ENCODE measurements at places on chromosomes 1 and 21.
A peak's percentile ranks its signal among the peaks of the same experiment; 100 is the strongest.

- DNase-seq = no peak
Observed at GRCh38 chr1:75127916-75128717, 6.1 kb upstream of the LHX8 start.

DNA sequence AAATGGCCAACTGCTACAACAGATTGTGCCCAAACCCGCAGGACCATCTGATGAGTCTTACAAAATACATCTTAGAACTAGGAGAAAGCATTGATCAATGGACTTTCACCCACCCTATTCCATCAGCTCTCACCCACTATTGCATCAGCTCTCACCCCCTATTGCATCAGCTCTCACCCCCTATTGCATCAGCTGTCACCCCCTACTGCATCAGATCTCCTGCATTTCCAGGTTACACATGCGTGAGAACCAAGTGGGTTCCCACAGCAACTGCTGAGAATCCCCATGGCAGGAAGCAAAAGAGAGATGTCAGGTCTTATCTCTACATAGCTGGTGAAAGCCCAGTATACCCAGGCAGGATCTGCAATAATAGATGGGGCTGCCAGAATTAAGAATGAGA lies 533.5 kb downstream of the LTN1 start:
- no peak for DNase-seq

DNA sequence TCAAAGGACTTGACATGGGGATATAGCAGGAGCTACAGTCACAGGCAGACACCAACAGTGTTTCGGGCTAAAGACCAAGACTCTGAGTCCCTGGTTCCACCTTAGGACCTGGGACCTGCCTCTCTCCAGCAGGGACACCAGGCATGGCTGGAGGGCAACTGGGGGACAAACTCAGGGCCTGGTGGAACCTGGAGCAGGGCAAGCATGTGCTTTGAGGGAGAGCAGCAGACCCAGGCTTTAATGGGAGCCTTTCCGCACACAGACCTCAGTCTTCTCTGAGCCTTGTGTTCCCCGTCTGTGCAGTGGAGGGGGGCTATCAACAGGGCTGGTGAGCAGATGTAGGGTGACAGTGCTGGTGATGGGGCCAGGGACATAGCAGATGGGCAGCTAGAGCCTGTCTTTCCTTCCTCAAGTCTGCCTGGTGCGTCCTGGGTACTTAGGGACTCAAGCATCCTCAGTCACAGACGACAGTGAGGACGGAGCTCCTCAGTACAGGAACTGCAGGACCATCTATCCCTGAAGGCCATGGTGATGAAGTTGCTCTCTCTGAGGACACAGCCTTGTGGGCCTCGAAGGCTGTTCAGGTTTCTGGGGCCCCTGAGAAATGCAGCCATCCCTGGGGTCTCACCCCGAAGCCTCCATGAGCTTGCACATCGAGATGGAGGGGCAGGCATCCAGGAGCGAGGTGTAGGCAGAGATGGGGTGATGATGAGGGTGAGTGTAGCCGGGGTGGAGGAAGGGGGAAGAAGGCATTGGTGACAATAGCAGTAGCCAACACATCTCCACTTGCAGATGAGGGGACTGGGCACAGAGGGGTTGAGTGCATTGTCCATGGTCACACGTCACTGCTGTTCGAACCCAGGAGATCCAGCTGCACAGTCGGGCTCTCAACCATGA lies 593.4 kb downstream of the PTPRU start:
- DNase-seq = peak; percentile 28

- peak; percentile 47 for DNase-seq
Observed at GRCh38 chr1:233790662-233791371, 113.7 kb upstream of the SLC35F3 start.

GRCh38 chr1:117567976-117568375 lies 37.9 kb upstream of the TENT5C start:
- DNase-seq = no peak

DNA sequence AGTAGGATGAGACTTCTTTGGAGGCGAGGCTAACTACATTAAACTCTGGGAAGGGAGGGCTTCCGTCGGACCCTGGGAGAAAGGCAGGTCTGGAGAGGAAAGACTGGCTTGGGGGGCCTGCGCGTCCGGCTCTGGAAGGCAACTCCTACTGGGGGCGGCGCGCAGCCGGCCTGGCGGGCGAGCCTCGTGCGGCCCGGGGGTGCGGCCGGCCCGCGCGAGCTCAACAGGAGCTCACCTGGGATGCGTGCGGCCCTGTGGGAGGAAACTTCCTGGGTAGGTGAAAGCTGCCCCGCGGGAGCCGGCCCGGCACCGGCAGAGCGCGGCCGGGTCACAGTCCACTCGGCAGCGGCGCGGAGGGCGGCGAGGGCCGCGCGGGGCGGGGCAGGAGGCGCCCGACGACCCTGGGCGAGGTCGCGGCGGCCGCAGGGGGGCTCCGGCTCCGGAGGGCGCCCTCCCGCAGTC lies 449 bp downstream of the EPS15 start:
- DNase-seq = no peak

DNA sequence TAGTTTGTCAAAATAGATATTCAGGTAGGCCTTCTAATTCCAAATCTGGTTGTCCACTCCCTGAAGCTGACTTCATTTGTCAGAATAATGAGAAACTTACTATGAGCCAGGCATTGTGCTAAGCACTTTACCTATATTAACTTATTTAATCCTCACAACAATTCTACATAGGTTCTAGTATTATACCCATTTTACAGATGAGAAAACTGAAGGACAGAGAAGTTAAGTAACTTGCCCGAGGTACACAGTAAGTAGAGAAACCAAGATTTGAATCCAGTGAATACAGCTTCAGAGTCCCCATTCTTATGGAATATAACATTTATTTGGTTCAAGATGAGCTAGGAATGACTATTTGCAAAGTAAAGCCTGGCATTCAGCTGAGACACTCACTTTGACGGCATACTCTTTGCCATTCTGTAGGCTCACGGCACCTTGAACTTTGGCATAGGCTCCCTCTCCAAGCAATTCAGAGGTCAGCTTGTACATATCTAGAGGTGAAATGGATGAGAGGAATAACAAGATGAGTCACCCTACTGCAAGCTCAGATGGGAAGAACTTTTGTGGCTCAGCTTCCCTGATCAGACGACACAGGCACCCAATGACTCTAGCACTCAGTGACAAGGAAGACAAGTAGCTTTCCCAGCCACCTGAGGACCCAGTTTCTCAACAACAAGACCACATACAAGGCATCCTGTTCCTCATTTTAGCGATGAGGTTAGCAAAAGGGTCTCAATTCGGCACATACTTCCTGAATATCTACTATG lies 23.7 kb downstream of the MKNK1 start:
- DNase-seq = no peak

DNA sequence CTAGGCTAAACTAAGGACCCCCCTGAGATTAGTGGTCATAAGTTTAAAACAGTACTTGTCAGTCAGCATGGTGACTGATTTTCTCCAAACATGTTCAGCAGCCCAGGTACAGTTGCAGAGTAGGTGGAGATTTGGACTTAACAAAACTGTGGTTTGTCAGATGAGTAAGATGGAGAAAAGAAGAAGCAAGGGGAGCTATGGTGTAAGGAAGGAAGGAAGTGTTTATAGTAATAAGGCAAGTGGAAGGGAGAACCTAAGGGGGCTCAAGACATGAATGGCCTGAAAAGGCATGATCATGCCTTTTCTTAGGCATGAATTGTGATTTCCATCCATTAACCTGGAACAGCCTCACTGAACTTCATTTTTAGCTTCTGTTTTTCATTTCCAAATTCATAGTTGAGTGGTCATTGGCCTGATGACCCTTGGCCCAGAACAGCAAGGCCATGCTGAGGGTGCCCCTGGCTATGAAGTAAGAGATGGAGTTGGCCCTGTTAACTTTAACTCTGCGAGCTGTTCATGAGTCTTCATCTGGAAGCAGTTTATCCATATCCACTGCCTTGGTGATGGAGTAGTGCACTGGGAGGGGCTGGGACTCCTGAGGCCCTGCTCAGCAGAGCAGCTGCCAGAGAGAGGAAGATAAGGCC lies 60.7 kb downstream of the LRRC8D start:
- no peak for DNase-seq

DNA sequence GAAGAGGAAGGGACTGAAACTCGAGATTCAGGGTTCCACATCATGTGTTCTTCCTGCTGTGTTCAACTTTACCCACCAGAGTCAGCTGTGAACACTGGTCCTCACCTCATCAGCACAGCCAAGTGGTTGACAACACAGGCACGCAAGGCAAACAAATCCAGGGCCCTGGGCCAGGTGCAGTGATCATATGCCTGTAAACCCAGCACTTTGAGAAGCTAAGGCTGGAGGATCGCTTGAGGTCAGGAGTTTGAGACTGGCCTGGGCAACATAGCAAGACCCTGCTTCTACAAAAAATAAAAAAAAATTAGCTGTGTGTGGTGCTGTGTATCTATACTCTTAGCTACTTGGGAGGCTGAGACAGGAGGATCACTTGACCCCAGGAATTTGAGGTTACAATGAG lies 8.4 kb upstream of the XKR8 start:
- DNase-seq = no peak

GRCh38 chr1:18140411-18140810 lies 32.8 kb downstream of the IGSF21 start:
- DNase-seq = no peak

- DNase-seq = no peak
Observed at GRCh38 chr1:42720868-42721267, 19.2 kb downstream of the CLDN19 start.

GRCh38 chr1:163824490-163824889 lies 502.7 kb downstream of the NUF2 start:
- DNase-seq = no peak

DNA sequence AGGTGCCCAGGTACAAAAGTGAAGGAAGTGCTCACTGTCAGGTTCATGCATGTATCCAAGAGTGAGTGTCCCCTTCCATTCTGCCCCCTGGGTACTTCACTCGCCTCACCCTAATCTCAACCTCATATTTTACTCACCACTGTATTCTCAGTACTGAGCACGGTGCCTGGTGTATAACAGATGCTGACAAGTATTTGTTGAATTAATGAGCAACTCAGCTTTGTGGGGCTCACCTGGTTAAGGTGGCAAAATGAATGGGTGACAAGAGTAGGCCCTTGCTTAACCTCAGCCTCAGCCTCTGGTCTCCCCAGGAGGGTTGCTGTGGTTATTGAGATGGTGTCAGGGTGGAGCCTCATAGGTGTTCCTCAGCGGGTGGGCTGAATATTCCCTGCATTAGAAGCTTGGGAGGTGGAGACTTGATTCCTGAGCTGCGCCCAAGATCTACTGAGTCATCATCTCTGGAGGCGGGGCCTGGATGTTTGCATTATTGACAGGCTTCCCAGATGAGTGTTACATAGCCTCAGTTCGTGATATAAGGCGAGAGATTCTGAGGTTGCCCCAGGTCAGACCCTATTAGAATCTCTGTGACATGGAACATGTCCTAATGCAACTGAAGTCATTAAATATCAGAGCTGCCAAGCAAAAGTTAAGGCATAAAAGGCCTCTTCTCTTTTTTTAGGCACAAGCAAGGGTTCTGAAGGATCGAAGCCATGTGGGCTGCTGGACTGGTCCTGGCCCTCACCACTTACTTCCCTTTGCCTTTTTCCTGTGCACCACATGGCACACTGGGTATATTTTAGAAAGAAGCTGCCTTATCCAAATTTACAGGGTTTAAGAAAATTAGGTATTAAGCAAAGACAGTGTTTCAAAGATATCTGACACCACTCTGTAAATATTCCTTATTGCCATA lies 39.2 kb downstream of the SYT6 start:
- no peak for DNase-seq

- DNase-seq = no peak
Observed at GRCh38 chr1:201947697-201948008, 1.3 kb upstream of the LMOD1 start.

- no peak for DNase-seq
Observed at GRCh38 chr1:155010211-155010918, 7.8 kb downstream of the ZBTB7B start.

DNA sequence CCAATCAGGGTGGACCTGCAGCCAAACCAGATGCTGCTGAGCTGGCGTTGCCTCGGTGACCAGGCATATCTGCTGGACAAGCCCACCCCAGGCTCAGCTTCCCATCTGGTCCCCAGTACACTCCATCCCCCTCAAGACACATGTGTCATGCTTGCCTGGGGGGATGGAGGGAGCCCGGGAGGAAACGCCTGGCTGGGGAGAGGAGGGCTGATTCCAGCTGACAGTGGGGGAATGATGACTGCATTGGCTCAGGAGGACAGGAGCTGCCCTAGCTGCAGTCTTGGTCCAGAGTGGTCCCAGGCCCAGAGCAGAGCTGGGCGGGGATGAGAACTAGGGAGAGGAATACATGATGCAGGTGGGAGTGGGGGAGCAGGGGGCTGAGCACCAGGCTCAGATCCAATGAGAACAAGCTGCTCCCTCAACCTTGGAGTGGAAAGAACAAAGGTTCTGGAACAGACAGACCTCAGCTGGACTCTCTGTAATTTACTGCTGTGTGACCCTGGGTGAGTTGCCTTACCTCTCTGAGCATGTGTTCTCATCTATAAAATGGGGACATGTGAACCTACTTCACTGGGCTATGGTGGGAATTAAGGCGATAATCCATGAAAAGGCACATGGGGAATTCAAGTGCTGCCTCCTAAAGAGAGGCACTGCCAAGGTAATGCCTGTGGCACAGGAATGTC lies 23.1 kb upstream of the ECE1 start:
- no peak for DNase-seq

DNA sequence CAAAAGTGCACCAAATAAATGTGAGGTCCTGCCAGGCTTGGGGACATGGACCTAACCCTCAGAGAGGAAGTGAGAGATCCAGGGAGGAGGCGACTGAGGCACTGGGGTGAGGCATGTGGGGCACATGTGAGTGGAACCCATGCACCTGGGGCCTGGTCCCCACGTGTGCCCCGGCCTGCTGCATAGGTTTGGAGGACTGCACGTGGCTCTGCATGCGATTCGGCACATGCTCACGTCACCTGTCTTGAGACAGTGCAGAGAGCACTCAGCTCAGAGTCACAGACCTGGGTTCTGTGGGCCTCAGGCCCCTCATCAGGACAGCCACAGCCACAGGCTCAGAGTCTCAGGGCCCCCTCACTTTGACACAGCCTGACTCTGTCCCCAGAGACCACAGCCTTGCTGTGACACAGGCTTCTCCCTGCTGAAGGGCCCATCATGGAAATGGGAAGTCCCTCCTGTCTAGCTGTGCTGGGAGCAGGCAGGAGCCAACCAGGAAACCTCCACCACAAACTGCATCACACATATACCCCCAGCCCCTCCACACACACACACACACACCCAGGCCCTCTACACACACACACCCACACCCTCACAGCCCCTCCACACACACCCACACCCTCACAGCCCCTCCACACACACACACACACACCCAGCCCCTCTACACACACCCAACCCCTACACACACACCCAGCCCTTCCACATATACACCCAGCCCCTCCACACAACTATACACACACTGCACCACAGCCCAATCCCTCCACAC lies 48.2 kb downstream of the SLC9A1 start:
- no peak for DNase-seq

- no peak for DNase-seq
Observed at GRCh38 chr1:6378096-6378746, 15.3 kb downstream of the ACOT7 start.

GRCh38 chr1:21342961-21343838 lies 52.9 kb upstream of the ECE1 start:
- peak; percentile 34 for DNase-seq

GRCh38 chr1:18110968-18111367 lies 3.4 kb downstream of the IGSF21 start:
- no peak for DNase-seq
